ENCODE measurements at places on chromosomes 2 and 18.

GRCh38 chr18:66867653-66868052 lies 263.8 kb upstream of the CDH19 start:
- no peak for DNase-seq

DNA sequence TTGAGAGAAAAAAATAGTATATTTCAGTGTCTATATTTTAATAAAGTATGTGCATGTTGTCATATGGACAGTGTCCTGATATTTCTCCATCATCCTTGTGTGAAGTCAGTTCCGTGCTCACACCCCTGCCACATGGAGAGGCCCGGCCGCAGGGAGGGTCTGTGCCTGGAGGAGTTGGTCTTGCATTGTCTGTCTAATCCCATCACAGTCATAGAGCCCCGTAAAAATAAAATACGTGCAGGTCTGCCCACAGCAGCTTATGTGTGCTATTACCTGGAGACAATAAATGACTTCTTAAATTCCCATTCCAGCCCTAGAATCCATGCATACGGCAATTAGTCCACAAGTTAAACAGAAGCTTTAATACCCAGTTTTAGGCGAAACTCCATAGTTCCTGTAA lies 20.1 kb downstream of the MAPRE2 start:
- no peak for DNase-seq

DNA sequence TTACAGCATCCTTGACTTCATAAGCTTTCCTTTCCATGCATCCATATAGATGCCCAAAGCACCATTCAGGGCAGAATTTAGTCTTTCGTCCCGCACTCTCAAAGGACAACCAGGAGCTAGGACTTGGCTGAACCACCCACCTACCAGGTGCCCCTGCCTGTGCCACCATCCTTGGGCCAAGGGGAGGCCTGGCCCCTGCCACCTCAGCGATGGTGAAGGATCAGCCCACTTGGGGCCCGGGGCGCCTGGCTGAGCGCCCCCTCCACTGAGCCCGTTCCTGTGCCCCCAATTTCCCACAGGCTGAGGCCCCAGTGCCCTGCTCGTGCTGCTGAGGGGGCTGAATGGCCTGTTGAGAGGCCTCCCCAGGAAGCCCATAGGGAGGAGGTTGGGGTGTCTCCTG lies 33.3 kb upstream of the ALPP start:
- DNase-seq, result no peak

GRCh38 chr2:124666976-124667375 lies 641.9 kb downstream of the CNTNAP5 start:
- no peak for DNase-seq

- DNase-seq, result no peak
Measured at GRCh38 chr2:202091476-202091875, 18.4 kb downstream of the KIAA2012 start.

DNA sequence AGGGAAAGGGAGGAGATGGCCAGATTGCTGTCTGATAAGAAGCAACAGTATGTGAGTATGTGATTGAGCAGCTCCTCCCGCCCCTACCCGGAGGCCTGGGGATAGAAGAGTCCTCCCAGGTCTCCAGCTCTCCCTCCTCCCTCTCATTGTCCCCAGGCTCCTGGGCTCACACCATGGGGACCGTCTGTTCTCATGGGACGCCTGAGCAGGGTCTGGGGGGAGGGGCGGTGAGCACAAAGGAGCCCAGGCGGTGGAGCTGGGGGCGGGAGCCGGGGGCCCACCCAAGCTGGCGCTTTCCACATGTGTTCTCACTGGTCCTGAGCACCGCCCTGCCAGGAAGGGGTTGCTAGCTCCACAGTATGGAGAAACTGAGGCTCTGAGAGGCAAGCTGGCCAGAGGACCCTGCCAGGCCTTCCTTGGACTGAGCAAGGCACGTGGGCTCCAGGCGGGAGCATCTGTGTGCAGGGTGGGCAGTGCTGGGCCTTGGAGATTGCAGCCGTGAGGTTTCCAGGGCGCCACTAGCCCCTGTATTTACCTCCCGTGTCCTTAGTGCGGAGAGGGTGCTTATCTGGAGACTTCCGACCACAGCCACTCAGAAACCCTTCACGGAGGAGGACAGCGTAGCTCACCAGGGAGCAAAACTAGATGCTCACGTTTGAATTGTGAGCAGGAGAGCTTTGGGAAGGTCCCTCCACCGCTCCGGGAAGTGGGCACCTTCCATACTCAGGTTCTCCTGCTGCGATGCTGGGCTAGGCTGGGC lies 37.4 kb downstream of the PDIA6 start:
- no peak for DNase-seq

GRCh38 chr2:115946891-115947290 lies 1504.5 kb downstream of the DPP10 start:
- no peak for DNase-seq

DNA sequence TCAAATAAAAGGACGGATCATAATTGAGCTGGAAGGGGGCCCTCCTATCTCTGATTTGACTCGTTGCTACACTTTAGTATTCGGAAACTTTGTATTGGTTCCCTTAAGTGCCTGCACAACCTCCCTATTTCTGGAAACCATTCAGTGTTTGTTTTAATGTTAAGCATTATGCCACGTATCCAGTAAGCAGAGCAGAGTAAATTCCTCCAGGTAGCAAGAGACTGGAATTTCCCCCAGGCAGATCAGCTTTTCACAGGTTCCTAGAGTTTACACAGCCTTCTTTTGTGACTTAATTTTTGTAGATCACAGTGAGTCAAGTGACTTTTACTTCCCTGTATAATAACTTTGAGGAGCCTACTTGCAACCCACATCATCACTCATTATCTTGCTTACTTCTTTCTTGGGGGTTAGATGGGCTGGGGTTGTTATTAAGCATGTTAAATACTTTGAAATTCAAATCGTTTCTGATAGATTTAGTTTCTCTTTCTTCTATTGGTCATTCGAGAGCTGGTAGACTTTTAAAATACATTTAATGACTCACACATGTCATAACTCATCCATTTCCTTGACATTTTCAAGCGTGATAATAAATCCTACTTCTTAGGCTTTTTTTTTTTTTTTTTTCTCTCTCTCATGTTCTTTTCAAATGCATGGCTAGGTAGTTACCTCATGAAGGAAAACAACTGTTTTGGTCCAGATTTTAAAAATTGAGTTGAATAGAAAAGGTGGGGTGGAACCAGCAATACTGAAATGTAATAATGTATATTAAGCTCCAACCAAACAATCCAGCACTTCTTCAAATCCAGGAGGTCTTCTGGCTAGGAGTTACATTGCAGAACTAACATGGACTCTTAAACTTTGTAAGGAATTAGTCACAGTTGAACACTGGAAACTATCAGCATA lies 219.3 kb downstream of the NEDD4L start:
- no peak for DNase-seq

DNA sequence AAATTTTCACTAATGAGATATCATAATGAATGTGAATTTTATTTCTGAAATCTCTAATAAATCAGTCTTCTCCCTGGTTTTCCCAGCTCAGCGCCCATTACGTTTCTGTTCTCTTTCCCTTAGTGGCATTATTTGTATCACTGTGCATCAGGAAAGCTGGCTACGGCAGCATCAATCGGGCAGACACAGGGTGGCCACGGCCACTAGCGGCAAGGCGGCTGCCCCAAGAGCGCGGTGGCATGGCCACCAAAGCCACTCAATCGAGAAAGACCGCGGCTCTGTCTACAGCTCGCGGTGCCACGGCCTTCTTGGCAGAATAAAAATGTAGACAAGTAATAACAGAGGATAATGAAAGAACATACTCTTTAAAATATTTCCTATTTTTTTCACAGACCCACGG lies 168.0 kb downstream of the RPIA start:
- DNase-seq, result no peak

GRCh38 chr2:30947686-30948085 lies 140.4 kb upstream of the CAPN13 start:
- no peak for DNase-seq

DNA sequence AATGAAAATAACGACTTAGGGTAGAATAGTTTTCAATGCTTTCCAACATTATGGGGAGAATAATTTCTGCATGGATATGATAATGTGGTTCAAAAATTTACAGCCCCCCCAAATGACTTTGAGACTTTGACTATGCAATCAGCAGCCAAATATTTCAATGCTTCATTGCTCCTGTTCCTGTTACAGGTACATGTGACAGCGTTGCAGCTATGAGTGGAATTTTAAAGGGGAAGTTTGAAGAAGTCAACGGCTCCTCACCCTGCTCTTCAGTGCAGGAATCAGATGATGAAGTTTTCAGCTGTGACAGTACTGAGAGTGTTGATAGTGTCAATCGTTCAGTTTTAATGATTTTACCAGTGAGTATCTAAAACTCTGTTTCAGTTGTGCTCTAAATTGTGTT lies 25.1 kb downstream of the CSRNP3 start:
- DNase-seq, result no peak

DNA sequence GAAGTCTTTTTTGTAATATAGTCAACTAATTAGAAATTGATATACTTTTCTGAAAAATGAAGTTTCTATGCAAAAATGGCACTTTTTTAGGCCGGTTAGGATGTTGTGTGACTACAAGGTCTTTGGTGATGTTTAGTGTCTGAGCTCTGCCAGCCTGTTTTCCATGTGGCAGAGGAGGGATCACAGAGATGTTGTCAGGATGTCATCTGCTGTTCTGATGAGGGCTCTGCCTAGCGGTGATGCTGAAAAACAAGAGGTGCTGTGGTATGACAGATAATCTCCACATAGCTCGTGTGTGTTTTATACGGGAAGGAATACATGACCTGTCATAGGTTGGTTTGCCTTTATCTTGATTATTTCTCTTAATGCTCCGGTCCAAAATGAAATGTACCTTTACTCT lies 12.0 kb upstream of the IAH1 start:
- DNase-seq, result no peak

DNA sequence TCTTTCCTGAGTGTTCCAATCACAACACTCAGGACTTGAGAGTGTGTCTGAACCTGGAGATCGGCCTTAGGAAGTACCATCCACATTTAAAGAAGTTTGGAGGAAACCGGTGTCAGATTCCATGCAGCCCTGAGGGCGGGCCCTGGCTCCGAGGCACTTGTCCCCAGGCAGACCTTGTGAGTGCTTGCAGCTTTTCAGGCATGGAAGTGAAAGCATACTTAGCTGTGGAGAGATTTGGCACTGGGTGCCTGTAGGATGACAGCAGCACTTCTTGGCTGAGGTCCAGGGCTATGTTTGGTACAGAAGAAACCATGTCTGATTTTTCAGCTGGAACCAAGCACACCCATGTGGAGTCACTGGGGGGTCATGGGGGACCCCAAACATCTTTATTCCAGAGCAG lies 230.8 kb downstream of the SEPTIN10 start:
- DNase-seq, result no peak

- no peak for DNase-seq
Measured at GRCh38 chr18:69898241-69898861, 49.3 kb downstream of the CD226 start.

GRCh38 chr2:25123682-25124081 lies 44.7 kb downstream of the POMC start:
- DNase-seq, result no peak

DNA sequence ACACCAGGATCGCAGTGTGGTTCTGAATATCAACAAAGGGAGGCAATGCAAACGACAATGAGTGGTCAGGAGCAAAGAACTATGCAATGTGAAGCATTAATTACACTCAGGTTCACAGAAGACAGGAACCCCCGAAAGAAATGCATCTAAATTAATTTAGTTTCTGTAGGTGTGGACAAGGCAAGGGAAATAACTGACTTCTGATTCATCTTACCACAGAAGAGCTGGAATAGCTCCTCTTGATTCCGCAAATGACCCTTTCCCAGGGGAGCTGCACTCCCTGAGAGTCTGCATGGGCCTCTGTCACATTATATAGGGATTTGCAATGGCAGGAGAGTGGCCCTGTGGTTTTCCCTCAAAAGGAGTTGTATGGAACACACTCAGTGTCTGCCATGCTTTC lies 263.9 kb upstream of the APCDD1 start:
- no peak for DNase-seq

- DNase-seq, result no peak
Measured at GRCh38 chr2:46411245-46411641, 68.1 kb upstream of the TMEM247 start.

DNA sequence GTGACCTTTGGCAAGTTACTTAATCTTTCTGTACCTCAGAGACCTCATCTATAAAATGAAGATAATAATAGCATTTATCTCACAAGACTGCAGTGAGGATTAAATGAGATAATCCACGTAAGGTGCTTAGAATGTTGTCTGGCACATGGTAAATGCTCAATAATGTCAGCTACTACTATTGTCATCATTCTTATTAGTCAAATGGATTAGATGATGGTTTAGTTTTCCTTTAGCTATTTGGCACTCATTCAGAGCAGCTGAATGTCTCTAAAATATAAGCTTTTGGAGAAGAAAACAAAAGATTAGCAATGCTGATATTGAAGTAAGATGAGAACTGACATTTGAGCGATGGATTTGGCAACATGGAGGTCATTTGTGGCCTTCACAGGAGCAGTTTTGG lies 125.1 kb downstream of the AQP4 start:
- no peak for DNase-seq

DNA sequence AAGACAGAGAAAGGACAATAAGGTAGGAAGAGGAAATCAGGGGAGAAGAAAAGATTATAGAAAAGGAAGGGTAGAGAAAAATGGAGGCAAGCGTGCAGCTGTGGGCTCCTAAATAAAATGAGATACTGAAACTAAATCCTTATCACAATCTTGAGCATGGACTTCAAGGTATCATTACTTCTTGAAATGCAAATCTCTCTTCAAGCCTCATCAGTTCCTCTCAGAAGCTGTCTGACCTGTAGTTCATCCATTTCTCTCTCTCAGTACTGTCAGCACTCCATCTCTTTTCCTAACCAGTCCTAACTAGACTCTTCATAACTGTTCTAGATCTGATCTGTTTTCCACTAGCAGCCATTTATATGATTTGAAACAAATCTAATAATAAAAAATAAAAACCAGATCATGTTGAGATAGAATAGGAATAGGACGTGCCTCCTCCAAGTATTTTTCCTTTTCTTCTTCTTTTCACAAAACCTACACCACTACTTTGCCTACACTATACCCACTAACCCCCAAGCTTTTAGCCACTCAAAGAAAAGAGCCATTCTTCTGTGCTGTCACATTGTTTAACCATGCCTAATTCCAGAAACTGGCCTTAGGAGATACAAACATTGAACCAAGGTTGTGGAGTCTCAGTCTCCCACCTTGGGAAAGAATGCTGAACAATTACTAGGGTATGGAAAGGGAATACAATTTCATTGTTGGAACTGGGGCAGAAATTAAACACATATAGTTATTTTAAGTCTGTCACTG lies 21.1 kb downstream of the BABAM2 start:
- DNase-seq, result no peak

- DNase-seq, result no peak
Measured at GRCh38 chr2:51649366-51649765, 617.4 kb upstream of the NRXN1 start.

All from activated CD4-positive, CD25-positive, alpha-beta regulatory T cell treated with anti-CD3 and anti-CD28 coated beads, Interleukin-2, amount 50 U/mL, for 16 hours (primary cell).